ENCODE measurements at places on chromosomes 3 and 15. TPM values are rescaled to one million over a fixed set of nuclear protein-coding genes. Genes with fewer than 3 reads are reported as not detected.

TTLL13 gene
- total RNA-seq: not detected

ENTPD3 gene
- total RNA-seq: 17.8 TPM

ATP2B2 gene
- 73.4 TPM for total RNA-seq

CGNL1 gene
- total RNA-seq: 11.3 TPM

RCN2 gene
- 124 TPM for total RNA-seq

LRRIQ4 gene
- 1.6 TPM for total RNA-seq
